ENCODE measurements at places on chromosomes 13 and 19.

- no peak for DNase-seq
These were observed 49.6 kb upstream of the ARGLU1 start for GRCh38 chr13:106617561-106617960.

DNA sequence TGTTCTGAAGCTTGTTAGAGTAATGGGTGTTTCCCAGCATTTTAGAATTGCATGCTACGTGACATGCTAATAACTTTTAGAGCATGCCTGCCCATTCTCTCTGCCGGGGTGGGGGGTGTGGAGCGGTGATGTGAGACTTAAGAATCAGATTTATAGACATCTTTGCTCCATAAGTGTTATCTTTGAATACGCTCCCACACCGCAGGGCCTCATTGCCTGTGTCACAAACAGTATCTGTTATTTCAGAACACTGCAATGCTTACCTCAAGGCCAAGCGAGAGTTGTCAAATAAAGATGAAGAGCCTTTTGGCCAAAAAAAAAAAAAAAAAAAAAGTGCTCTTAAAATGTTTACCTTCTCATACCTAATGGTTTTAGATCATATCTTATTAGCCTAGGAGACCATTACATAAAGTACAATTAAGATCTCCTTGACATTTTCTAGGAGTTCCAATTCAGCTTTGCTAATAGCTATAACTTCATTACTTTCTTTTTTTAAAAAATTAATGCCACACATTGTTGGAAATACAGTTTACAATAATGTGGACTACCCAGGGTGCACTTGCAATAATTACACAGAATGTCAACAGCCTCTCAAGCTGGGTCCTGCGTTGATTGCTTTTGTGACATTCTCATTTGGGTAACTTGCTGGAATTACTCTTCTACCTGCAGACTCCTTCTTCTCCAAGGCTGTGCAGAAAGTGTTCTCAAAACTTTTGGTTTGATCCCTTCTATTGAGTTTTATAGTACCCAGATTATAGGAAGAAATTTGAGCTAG is 525.3 kb downstream of the KLF12 start:
- DNase-seq = no peak

- DNase-seq = no peak
These were observed 673 bp downstream of the TEAD2 start for GRCh38 chr19:49361438-49362047.

GRCh38 chr13:73365252-73365651 is 306.4 kb downstream of the KLF5 start:
- DNase-seq = peak; percentile 74

DNA sequence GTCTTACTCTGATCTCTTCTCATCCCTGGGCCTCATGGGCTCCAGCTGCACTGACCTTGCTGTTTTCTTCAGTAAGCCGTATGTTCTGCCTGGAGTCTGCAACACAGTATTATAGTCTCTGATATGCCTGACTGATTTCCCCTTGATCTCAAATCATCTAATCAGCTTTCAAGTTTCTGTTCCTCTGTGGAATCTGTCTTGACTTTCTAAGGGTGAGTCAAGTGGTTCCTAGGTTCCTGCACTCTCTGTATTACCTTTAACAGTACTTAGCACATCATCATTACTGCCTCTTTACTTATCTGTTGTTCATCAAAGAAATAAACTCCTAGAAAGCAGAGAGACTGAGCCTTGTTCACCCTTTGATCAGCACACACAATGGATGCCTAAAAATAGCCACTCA is 350.7 kb downstream of the LMO7 start:
- no peak for DNase-seq

GRCh38 chr13:23793711-23794110 is 95.5 kb downstream of the MIPEP start:
- DNase-seq = no peak

DNA sequence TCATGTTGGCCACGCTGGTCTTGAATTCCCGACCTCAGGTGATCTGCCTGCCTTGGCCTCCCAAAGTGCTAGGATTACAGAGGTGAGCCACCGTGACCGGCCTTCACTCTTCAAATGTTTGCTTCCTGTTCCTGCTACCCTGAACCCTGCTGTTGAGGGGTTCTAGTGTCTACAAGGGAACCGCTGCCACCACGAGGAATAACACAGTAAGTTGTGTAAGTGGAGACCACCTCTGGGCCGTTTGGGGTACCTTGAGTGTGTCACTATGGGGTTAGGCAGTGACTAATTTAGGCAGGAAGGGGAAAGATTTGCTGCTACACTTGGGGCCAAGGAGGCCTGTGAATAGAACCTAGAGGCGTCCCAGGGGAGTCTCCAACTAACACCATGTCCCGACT is 2.2 kb upstream of the MYADM start:
- no peak for DNase-seq

GRCh38 chr13:25691654-25692053 is 319.9 kb downstream of the ATP8A2 start:
- DNase-seq = no peak

DNA sequence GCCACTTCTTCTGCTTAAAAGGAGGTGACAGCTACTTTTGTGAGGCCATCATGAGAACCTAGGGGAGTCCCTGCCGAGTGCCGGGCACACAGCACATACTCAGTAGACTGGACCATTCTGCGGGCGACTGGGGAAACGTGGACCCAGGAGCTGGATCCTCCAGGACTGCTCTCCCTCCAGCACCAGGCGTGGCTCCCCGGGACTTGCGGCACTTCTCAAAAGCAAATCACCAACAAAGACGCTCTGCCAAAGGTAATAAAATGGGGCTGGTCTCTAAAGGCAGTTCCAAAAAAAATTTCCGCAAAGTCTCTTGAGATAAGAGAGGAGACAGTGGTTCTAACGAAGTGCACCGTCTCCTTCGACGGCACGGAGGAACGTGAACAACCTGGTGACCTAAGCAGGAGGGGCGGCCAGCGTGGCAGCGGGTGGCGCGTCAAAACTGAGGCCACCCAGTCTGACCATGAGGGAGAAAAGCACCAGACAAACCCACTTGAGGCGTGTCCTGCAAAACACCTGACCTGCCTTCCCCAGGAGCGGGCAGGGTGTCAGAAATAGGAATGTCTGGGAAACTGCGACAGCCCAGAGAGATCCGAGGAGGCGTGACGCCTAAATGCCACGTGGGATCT is 1.4 kb upstream of the TMPRSS9 start:
- DNase-seq = no peak

GRCh38 chr13:102993348-102993747 is 72.9 kb downstream of the SLC10A2 start:
- no peak for DNase-seq

- DNase-seq = no peak
These were observed 9.8 kb upstream of the TIMM50 start for GRCh38 chr19:39470724-39471339.

GRCh38 chr13:40402931-40403431 is 263.5 kb downstream of the FOXO1 start:
- DNase-seq = no peak

GRCh38 chr13:23684647-23685046 is 114.4 kb downstream of the TNFRSF19 start:
- DNase-seq = no peak

GRCh38 chr13:42728507-42729180 is 52.7 kb upstream of the FAM216B start:
- DNase-seq = no peak

DNA sequence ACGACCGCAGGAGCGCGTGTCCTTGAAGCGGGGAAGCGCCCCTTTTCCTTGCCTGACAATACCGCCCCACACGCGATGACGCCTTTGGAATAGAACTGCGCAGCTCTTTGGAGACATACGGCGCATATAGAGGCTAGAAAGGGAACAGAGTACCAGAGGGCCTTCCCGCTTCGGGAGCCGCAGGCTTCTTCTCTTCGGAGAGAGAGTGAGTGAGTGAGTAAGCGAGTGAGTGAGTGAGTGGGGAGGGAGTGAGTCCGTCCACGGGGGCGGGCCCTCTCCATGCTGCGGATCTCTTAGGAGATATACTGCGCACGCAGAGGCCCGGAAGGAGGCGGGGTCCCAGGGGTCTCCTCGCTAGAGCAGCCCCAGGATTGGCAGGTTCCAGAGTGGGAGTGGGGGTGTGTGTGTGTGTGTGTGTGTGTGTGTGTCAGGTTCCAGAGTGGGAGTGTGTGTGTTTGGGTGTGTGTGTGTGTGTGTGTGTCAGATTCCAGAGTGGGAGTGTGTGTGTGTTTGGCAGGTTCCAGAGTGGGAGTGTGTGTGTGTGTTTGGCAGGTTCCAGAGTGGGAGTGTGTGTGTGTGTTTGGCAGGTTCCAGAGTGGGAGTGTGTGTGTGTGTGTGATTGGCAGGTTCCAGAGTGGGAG is 97.0 kb downstream of the INSR start:
- DNase-seq = peak; percentile 61

GRCh38 chr19:4754248-4754647 is 30.6 kb upstream of the DPP9 start:
- no peak for DNase-seq

DNA sequence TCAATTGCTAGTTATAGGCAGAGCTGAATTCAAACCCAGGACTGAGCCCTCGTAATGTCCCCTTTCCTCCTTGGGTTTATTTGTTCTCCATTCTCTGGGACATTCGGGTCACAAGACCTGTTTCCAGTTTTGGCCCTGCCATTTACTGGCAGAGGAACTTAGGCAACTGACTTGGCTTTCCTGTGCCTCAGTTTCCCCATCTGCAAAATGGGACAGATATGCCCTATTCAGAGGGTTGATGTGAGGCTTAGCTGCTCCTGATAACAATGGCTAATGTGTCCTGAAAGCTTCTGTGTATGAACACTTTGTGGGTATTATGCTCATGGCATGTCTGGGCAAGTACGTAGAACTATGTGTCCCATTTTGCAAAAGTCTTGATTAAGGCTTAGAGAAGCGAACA is 996 bp downstream of the ZNF524 start:
- no peak for DNase-seq

GRCh38 chr19:3397266-3398022 is 31.1 kb downstream of the NFIC start:
- peak; percentile 2 for DNase-seq

DNA sequence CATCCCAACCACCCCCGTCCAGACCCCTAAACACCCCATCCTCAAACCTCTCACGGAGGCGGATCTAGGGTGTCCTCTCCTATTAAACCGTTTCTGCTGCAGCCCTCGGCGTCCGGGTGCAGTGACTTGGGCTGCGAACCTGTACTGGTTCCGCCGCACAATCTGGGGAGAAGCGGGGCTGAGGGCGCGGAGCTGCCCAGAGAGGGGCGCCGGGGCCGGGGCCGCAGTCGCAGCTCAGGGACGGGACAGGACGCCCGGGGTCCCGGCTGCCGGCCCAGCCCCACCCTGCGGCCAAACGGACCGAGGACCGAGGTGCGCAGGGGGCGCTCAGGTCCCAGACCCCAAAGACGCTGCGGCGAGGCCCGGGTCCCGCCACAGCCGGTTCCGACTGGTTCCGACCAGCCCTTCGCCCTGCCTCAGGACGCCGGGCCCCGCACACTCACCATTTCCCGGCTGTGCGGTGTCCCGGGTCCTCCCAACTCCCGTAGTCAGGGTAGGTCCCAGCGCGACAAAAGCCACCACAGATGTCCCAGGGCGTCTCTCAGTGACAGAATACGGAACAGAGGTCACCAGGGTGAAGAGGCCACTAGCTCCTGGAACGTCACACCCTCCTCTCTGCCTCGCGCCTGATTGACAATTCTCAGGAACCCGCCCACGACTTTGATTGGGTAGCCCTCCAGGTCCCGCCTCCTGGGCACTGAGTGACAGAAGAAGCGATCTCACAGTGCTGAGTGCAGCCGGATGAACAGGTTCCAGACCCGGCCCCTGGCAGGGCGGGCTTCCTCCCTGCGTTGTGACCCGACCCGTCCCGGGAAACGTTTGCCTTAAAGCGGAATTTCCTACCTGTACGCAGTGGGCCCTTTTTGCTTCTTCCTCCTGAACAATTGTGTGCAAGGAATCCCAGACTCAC is at the start of gene ZNF44:
ZNF44 (minus strand) TSS at position 635 of the 910 bp plus-strand sequence; CDS start at position 446, 189 bp downstream.
- DNase-seq = peak; percentile 95

DNA sequence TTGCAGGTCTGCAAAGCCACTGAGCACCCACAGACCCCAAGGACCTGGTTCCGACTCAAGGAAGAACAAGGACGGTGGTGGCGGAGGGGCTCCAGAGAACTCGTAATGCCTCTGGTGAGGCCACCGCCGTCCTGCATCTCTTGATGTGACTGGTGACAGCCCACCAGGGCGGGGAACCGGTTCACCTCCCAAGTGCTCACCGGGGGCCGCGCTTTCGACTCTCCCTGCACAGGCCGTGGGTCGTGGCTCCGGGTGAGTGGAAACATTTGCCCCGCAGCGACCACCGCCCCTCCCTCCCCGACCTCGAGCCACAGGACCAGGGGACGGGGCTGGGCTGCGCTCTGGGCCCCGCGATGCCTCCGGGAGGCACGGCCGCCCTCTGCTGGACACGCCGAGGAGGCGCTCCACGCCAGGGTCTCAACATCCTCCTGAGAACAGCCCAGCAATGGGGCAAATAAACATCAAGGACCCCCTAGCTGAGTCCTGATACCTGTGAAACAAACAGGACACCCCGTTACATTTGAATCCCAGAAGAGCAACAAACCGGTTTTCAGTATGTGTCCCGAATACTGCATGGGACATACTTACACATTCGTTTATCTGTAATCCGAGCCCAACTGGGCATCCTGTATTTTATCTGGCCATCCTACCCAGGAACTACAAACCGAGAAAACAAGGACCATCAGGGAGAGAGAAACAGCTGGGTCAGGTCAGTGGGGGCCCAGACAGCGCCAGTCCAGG is 3.9 kb upstream of the PLPP2 start:
- peak; percentile 39 for DNase-seq

DNA sequence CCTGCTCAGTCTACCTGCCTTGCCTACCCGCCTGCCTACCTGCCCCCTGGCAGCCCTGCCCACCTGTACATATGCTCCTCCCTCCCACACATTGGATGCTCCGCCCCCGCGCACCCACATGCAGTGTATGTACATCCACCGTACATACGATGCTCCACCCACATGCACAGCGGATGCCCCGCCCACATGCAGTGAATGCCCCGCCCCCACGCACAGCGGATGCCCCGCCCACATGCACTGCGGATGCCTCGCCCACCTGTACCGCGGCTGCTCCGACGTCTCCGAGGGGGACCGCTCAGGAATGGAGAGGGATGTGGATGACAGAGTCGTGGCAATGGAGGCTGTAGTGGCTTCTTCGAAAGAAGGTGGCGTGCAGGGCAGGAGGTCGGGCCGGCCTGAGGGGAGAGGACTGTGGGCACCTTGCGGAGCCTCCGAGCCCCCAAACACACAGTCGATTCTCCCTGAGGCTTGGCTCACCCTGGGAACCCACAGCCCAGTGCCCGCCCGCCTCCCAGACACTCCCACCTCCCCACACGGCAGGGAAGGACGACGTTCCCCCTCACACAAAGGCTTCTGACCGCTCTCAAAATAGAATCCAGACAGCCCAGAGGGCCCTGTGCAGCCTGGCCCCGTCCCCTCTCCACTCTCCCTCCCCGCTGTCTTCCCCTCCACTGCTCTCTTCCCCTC is 16.5 kb upstream of the CACTIN start:
- no peak for DNase-seq

- DNase-seq = no peak
These were observed 6.9 kb downstream of the IRF2BP1 start for GRCh38 chr19:45879055-45879454.

DNA sequence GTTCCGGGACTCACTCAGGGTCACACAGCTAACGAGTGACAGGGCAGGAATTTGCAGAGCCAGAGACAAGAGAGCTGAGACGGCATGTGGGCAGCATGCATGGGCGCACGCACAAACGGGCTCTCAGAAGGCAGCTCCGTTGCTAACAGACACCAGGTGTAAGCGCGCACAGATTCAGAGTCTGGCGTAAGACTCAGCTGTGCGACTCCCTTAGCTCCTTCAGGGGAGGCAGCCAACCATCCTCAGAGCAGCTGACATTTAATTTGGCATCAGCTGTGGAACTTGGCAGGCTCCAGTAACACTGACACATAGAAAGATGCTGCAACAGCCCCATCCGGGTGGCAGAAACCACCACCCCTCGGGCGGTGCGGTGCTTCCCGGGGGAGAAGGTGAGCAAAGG is 7.5 kb upstream of the TM6SF2 start:
- DNase-seq = no peak

Data from LoVo (cell line).